Stimulated activated CD4-positive, alpha-beta T cell treated with anti-CD3 and anti-CD28 coated beads, Interleukin-4, amount 100 ng/mL, for 4 hours (primary cell): ENCODE measurements at places on chromosomes 1 and 21.

GRCh38 chr1:174239541-174239940, 80.2 kb downstream of the RABGAP1L start:
- DNase-seq, result no peak

GRCh38 chr1:206419783-206420182, 50.5 kb upstream of the IKBKE start:
- DNase-seq, result no peak

DNA sequence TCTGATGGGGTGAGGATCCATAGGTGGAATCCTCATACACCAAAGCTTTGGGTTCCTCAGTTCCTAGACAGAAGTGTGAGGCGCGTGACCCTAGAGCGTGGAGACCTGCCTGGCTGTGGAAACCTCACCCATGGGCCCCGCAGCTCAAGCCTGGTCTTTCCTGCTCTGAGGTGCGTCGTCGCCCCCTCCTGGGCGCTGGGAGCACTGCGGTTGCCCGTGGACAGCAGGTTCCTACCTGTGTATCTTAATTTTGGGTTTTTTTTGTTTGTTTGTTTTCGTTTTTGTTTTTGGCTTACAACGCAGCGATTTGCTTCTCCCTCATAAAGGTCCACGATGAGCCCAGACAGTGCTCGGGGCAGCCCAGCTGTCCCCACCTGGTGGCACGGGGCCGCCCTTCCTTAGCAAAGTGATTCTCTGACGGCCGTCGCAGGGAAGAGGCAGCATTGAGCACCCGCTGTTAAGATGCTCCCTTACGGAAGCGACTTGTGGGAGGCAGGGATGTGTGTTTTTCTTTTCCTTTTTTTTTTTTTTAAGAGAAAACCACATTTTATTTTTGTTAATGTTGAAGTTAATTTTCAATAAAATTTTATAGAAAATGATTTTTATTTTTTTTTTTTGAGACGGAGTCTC, 36.5 kb upstream of the TRAPPC10 start:
- DNase-seq, result peak; percentile 77

DNA sequence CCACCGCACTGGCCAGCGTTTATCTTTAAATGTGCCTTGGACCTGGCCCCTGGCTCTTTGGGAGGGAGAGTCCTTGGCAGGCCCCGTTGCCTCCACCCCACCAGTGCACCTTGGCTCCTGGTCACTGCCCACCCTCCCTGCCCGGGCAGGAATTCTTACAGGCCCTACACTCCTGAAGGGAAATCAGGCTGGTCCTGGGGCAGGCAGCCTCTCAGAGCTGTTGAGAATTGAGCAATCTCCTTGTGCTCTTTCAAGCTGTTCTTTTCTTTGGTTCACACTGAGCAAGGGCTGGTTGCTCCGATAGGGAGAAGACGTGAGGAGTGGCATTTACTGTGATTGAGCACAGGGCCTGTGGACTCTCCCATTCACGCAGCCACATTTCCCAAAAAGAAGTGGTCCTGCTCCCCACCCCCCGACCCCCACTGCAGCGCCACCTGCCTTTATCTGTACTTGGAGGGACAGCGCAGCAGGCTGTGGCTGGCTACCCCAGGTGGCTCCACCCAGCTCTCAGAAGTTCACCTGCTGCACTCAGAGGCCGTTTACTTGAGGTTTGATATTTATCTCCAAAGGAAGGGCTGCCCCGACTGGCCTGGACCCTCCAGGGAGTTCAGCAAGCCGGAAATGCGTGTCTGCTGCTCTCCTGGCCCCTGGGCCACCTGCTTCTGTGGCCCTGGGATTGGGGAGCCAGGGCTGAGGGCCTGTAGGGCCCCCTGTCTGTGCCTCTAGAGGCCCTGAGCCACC, 47.8 kb downstream of the SKI start:
- no peak for DNase-seq

DNA sequence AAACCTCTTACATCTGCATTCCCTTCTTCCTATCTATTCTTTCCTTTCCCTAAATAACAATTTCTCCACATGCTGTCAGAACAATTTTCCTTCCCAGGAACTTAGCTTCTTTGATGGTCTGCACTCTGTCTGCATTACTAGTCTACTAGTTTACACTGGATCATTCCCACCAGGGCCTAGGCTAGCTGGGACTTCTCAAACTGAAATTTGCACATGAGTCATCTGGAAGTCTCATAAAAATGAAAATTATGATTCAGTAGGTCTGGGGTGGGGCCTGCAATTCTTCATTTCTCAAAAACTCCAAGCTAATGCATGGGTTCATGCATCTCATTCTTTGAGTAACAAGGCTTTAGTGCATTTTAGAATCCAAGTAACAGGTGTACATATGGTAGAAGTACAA, 74.2 kb downstream of the GABPA start:
- DNase-seq, result no peak

GRCh38 chr1:77614037-77614436, 68.4 kb downstream of the ZZZ3 start:
- DNase-seq, result no peak

- DNase-seq, result no peak
Measured at GRCh38 chr1:67044631-67045270, 9.2 kb downstream of the SLC35D1 start.

DNA sequence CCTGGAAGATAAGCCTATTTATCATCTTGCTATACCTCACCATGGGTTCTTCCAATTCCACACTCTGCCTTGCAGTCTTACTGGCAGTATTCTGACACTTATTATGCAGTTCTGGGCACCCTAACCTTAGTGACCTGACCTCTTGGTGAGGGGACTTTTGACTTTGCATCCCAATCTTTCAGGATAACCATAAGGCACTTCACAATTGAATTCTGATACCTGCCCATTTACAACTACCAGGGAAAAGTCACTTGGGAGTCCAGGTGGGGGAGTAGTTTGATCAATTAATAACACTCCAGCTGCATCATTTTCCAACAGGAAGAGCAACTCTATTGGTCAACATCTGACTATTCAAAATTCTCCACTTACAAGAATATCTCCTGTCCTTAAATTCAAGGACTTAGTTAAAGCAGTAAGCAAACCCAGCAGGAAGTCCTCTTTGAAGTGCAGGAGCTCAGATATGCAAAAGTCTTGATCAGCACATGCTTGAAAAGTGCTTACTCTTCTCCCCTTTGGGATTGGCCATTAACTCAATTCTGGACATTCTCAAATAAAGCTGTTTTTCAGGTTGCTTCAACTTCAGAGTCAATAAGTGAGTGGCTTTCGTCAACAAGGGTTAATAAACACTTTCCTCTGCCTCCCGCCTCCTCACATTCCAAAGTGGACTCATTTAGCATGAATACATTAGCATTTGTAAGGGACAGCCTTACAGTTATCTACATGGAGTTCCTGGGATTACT, 177.4 kb upstream of the NRIP1 start:
- DNase-seq, result no peak

- DNase-seq, result no peak
Measured at GRCh38 chr1:203462878-203463277, 12.7 kb upstream of the PRELP start.

GRCh38 chr1:210233216-210233494, 559 bp downstream of the SERTAD4 start:
- no peak for DNase-seq

- no peak for DNase-seq
Measured at GRCh38 chr1:56286506-56286905, 292.9 kb downstream of the PLPP3 start.

DNA sequence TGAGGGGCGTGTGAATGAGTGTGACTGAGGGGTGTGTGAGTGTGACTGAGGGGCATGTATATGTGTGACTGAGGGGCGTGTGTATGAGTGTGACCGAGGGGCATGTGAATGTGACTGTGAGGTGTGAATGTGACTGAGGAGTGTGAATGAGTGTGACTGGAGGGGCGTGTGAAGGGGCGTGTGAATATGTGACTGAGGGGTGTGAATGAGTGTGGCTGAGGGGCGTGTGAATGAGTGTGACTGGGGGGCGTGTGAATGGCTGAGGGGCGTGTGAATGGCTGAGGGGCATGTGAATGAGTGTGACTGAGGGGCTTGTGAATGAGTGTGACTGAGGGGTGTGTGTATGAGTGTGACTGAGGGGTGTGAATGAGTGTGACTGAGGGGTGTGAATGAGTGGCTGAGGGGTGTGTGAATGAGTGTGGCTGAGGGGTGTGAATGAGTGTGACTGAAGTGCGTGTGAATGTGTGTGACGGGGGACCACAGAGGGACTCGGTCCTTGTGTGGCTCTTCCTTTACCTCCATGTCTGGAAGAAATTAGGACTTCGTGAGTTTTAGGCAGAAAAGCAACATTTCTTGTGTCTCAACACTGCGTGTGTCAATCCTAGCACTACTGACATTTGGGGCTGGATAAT, 105.8 kb downstream of the GLIS1 start:
- no peak for DNase-seq
